ENCODE measurements at places on chromosomes 1 and 21. TPM values are rescaled to one million over a fixed set of nuclear protein-coding genes. Genes with fewer than 3 reads are reported as not detected.

FLG2 gene
- not detected for total RNA-seq

JUN gene
- total RNA-seq = 133 TPM

CD48 gene
- not detected for total RNA-seq

CFHR1 gene
- 0.48 TPM for total RNA-seq

TSSK3 gene
- total RNA-seq = 0.98 TPM

TMEM52 gene
- 0.65 TPM for total RNA-seq

CELA3A gene
- not detected for total RNA-seq

TPR gene
- 77.7 TPM for total RNA-seq

CTTNBP2NL gene
- total RNA-seq = 46.6 TPM

MPZ gene
- 0.86 TPM for total RNA-seq

KRTCAP2 gene
- 141 TPM for total RNA-seq

CFAP298 gene
- 25.2 TPM for total RNA-seq

MEGF6 gene
- total RNA-seq = 92.4 TPM

TSACC gene
- total RNA-seq = not detected

S100A16 gene
- total RNA-seq = 678 TPM

GNG12 gene
- 285 TPM for total RNA-seq

CLSTN1 gene
- total RNA-seq = 92.4 TPM

PIGR gene
- not detected for total RNA-seq

LRRC52 gene
- not detected for total RNA-seq

RIMKLA gene
- under 0.01 TPM for total RNA-seq

TMCO4 gene
- total RNA-seq = 12.7 TPM

SPATA45 gene
- total RNA-seq = not detected

IL20 gene
- not detected for total RNA-seq

GJA8 gene
- not detected for total RNA-seq

HSD3B2 gene
- total RNA-seq = not detected

OR10Z1 gene
- not detected for total RNA-seq

SYNC gene
- 12.3 TPM for total RNA-seq

DNAI4 gene
- total RNA-seq = 2.6 TPM

SPRR1B gene
- total RNA-seq = not detected

FNDC10 gene
- total RNA-seq = 2.6 TPM

SLC1A7 gene
- total RNA-seq = not detected

LCE2B gene
- not detected for total RNA-seq

AMY1A gene
- not detected for total RNA-seq

STK40 gene
- 21.2 TPM for total RNA-seq

RNF186 gene
- not detected for total RNA-seq

GJA5 gene
- 2.0 TPM for total RNA-seq

ZSWIM5 gene
- 4.2 TPM for total RNA-seq

KCNJ15 gene
- total RNA-seq = 0.33 TPM

FCN3 gene
- 0.33 TPM for total RNA-seq
